ENCODE measurements at places on chromosomes 13 and 19.
A peak's percentile ranks its signal among the peaks of the same experiment; 100 is the strongest.

DNA sequence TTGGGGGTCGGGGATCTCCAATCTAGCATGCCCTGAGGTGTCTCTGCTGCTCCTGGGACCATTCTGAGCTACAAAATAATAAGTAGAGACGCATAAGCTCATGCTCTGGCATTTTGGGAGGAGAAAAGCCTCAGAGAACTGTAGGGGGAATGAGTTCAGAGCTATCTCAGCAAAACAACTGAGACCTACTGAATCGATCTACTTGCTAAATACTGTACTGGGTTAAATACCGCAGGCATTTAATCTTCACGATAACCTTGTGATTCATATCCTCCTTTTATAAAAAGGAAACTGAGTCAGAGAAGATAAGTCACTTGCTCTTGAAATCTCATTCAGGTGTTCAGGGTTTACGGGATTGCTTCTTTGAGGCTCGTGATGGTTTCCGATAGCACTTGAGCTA is 468.1 kb downstream of the FGF9 start:
- no peak overlapping the region for H3K4me3 ChIP-seq
- no peaks in the 10 kb centered on the region for H3K36me3 ChIP-seq
- no peaks in the 10 kb centered on the region for H3K27me3 ChIP-seq
- H3K27ac ChIP-seq, result no peak overlapping the region
- no peak for DNase-seq
- H3K4me1 ChIP-seq, result no peaks in the 10 kb centered on the region

DNA sequence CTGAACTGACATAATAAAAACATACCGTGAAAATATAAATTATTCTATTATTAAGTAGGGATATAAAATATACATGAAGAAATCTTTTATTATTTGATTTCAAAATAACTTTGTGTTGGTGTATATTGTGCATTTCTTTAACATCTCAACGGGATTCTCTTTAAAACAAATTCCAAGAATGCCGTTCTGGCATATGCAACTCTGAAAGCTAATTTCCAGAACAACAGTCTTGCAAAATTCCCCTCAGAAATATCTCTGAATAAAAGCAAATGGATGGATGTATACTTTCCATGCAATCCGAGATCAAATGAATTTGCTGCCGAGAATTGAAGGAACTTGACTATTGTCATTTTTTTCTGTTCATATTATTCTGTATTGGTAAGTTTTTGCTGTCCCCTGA is 1579.8 kb downstream of the PCDH9 start:
- no peaks in the 10 kb centered on the region for H3K27me3 ChIP-seq
- no peaks in the 10 kb centered on the region for H3K36me3 ChIP-seq
- H3K4me3 ChIP-seq, result no peak overlapping the region
- no peak overlapping the region for H3K27ac ChIP-seq
- no peak for DNase-seq

- H3K4me1 ChIP-seq, result no peaks in the 10 kb centered on the region
- no peaks in the 10 kb centered on the region for H3K36me3 ChIP-seq
- no peak overlapping the region for H3K27ac ChIP-seq
These were observed 1064.4 kb downstream of the UQCRFS1 start for GRCh38 chr19:28148554-28148953.

GRCh38 chr13:26949701-26950502 is 189.3 kb upstream of the GPR12 start:
- no peak overlapping the region for H3K27ac ChIP-seq
- H3K4me3 ChIP-seq, result no peak overlapping the region
- no peaks in the 10 kb centered on the region for H3K4me1 ChIP-seq
- no peaks in the 10 kb centered on the region for H3K36me3 ChIP-seq
- no peak for DNase-seq
- no peaks in the 10 kb centered on the region for H3K27me3 ChIP-seq

DNA sequence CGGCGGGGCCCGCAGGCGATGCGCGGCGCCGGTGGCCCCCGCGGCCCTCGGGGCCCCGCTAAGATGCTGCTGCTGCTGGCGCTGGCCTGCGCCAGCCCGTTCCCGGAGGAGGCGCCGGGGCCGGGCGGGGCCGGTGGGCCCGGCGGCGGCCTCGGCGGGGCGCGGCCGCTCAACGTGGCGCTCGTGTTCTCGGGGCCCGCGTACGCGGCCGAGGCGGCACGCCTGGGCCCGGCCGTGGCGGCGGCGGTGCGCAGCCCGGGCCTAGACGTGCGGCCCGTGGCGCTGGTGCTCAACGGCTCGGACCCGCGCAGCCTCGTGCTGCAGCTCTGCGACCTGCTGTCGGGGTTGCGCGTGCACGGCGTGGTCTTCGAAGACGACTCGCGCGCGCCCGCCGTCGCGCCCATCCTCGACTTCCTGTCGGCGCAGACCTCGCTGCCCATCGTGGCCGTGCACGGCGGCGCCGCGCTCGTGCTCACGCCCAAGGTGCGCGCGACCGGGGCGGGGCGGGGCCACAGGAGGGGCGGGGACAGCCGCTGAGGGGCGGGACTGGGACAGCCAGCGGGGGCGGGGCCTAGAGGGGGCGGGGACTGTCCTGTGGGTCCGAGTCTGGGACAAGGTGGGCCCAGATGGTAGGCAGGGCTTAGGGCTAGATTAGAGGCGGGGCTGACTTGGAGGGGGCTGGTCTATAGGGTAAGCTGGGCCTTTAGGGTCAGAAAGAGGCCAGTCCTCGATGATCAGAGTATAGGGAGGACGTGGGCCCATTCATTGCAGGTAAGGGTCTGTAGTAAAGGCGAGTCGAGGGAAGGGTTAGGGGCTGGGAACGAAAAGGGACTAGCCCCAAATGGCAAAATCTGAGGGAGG is 5.1 kb downstream of the GRIN2D start:
- peak; percentile 87 for DNase-seq
- no peaks in the 10 kb centered on the region for H3K36me3 ChIP-seq
- no peak overlapping the region for H3K4me3 ChIP-seq
- peaks cover 53% of the 10 kb centered on the region for H3K4me1 ChIP-seq
- H3K27me3 ChIP-seq, result peaks cover 40% of the 10 kb centered on the region
- H3K27ac ChIP-seq, result no peak overlapping the region

All from T-cell (primary cell).